Iris pigment epithelial cell (primary cell): ENCODE measurements at places on chromosomes 7 and 10.

GRCh38 chr7:98802781-98803110, 67.1 kb downstream of the TMEM130 start:
- DNase-seq: no peak

GRCh38 chr7:80876894-80877414, 41.9 kb downstream of the SEMA3C start:
- peak; percentile 43 for DNase-seq

DNA sequence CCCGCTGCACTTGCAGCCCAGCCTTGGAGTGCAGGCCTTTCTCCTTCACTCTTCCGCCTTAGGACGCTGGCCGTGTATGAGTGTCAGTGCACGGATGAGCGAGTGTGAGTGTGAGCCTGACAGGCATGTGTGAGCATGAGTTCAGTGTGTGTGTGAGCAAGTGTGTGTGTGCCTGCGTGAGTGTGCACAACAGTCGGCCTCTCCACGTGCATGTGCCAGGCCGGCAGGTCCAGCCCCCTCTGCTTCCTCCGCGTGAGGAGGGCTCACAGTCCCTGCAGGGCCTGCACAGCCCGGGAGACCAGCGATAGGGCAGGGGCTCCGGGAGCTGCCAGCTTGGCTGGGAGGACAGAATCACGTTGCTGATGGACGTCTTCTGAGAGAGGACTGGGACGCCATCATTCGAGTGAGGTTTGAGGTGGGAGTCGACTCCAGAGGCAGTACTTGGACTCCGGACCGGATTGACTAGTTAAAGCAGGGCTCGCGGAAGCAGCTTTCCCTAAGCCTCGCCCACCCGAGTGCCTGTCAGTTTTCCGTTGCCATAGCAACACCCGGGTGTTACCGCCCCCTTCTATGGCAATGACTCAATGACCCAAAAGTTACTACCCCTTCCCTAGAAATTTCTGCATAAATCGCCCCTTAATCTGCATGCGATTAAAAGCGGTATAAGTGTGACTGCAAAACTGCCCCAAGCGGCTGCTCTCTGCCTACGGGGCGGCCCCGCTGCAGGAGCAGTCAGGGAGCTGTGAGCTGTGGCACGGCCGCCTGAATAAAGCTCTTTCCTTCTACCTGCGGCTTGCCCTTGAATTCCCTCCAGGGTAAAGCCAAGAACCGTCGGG, 19.6 kb upstream of the CFAP46 start:
- peak; percentile 73 for DNase-seq

DNA sequence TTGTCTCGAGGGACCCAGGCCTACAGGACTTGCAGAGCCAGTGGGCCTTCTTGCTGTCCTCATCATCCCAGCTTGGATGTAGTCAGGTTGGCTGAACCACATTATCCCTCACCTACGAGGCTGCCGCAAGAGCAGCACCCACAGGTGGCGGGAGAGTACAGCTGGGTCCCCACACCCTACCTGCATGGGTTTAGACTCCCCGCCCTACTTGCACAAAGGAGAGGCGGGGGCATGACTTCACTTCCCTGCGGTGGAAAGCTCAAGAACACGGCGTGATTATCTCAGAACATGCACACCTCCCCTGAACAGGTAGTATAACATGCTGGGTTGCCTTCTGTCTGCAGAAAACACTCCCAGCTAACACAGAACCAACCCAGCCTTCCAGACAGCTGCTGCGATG, 57.5 kb downstream of the CTBP2 start:
- DNase-seq: no peak

GRCh38 chr7:26065652-26066051, 86.3 kb upstream of the NFE2L3 start:
- no peak for DNase-seq

DNA sequence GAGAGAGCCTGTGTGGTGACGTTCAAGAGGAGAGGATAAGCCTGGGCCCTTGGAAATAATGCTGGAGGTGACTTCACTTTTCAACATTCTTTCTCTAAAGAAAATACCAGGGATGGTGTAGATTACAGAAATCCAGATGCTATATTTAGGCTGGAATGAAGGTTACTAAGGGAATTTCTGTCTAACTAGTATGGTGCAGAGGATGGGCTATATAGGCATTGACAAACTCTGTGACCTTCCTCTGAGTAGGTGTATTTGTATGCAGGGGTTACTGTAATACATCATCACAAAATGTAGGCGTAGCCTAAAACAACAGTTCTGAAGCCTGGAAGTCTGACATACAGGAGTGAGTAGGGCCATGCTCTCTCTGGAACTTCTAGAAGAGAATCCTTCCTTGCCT, 155.3 kb upstream of the INHBA start:
- no peak for DNase-seq

- DNase-seq: no peak
Measured at GRCh38 chr10:1465993-1466764, 271.1 kb downstream of the ADARB2 start.

- peak; percentile 78 for DNase-seq
Measured at GRCh38 chr10:71998840-71999194, 34.6 kb downstream of the CHST3 start.
